ENCODE measurements at places on chromosomes 3 and 15. TPM values are rescaled to one million over a fixed set of nuclear protein-coding genes. Genes with fewer than 3 reads are reported as not detected.

MEGF11 gene
- total RNA-seq, result not detected

BNC1 gene
- not detected for total RNA-seq

KCNMB2 gene
- total RNA-seq, result not detected

SLC28A1 gene
- total RNA-seq, result not detected

ZMYND10 gene
- 1.8 TPM for total RNA-seq

SPINT1 gene
- total RNA-seq, result 14.4 TPM

TEX55 gene
- not detected for total RNA-seq

PLA2G4E gene
- not detected for total RNA-seq

GNAT1 gene
- total RNA-seq, result not detected

GP9 gene
- total RNA-seq, result not detected

LCTL gene
- total RNA-seq, result not detected

CIB1 gene
- 153 TPM for total RNA-seq

ABI3BP gene
- not detected for total RNA-seq

SLC30A4 gene
- 11.0 TPM for total RNA-seq

PSTPIP1 gene
- 69.0 TPM for total RNA-seq

STIMATE gene
- total RNA-seq, result 37.7 TPM

VGLL4 gene
- total RNA-seq, result 29.0 TPM

U2SURP gene
- total RNA-seq, result 169 TPM

DNA sequence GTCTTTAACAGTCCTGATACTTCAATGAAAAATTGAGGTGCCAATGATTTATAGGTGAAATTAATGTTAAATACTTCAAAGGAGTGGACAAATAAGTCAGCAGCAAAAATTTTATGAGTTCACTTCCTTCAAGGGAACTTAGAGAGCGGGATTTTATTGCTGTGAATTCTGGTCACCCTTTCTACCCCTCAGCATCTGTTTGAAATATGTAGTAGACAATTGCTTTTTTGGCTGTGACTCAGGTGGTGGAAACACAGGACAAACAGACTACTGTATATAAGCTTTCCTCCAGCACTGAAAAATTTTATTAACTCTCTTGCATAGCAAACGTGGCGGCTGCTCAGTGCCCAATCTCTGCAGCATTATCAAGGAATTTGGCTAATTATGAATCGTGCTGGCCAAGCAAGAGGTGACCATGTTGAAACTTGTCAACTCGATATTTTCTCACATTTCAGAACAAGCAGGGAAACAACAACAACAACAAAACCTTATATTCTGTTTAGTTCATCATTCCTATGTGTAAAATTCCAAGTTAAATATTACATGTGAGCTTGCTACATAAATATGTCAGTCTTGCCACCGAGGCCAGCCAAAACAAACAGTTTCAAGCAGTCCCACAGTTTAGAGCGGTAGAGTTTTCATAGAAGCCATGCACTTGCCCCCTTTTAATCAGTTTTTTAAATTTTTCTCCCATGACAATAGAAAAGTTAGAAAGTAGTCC, 420.2 kb downstream of the FOXP1 start:
- no peak for DNase-seq

DNA sequence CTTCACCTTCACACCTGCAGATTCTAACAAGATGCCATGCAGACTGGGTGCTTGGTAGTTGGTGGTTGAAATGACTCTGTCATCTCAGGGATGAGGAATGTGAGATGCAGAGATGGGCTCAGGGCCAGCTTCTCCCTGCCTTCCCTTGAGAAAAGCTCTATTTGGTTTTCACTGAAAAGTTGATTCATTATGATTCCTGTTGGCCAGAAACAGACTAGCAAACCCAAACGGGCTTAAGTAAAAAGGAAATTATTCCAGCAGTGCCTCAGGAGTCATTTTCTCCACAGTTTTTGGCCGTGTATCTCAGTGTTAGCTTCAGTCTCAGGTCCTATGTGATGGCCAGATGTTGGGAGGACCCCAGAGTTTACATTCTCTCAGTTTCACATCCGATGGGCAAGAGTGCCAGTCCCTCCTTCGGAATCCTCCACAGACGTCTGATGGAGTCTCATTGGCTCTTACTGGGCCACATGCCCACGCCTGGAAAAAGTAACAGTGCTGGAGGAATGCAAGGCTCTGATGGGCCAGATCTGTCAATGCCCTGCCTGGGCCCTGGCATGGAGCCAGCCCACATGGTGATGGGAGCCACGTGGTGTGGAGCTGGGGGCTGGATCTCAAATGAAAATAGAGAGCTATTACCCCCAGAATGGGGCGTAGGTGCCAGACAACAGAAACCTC, 22.3 kb upstream of the SACM1L start:
- no peak for DNase-seq

DNA sequence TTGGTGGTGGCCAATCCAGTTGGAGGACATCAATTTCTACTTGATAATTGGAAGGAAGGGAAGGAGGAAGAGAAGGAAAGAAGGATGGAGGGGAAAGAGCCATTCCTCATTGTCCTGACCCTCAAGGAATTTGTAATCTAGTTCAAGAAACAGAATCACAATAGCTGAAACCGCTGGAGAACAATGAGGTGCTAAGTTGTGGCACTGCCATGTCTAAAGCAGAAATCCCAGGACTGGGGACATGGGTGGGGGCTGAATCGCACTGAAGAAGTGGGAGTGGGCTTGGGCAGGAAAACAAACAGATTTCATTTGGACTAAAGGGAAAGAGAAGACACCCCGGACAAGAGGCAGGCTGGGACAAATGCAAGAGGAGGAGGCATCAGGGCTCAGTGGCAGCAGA, 183.6 kb downstream of the UACA start:
- no peak for DNase-seq

DNA sequence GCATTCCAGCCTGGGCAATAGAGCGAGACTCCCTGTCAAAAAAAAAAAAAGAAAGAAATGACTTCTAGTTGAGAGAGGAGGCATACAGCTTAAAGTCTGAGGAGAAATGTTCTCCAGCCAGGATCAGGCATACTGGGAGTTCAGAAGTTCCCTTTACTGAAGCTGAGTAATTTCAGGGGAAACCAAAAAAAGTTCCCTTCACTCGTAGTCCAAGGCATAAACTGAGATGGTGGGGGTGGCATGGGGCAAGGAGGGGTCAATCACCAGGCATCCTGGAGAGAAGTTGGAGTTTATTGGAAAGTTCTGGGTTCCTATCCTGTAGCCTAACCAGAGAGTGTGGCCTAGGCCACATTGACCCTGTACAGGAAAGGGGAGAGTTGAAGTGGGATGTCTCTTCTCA, 5.9 kb downstream of the GPX1 start:
- DNase-seq, result no peak

GRCh38 chr3:123081718-123082369, 15.0 kb downstream of the PDIA5 start:
- DNase-seq, result no peak

DNA sequence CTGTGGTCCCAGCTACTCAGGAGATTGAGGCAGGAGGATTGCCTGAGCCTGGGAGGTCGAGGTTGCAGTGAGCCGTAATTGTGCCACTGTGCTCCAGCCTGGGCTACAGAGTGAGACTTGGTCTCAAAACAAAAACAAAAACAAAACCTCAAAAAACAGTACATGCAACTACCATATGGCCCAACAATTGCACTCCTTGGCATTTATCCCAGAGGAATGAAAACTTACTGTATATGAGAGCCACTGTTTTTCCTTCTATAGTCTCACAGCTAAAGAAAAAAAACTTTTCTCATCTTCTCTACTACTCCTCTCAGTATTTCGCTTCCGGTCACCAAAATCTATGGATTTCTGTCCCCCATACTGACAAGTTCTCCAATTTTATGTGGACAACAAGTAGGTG, 84.3 kb downstream of the FLNB start:
- no peak for DNase-seq

GRCh38 chr3:45884368-45885201, 1.8 kb upstream of the CCR9 start:
- no peak for DNase-seq

GRCh38 chr3:46282696-46283095, 40.4 kb downstream of the CCR3 start:
- DNase-seq, result no peak

- DNase-seq, result no peak
These were observed 835 bp downstream of the STOML1 start for GRCh38 chr15:73991260-73991659.

DNA sequence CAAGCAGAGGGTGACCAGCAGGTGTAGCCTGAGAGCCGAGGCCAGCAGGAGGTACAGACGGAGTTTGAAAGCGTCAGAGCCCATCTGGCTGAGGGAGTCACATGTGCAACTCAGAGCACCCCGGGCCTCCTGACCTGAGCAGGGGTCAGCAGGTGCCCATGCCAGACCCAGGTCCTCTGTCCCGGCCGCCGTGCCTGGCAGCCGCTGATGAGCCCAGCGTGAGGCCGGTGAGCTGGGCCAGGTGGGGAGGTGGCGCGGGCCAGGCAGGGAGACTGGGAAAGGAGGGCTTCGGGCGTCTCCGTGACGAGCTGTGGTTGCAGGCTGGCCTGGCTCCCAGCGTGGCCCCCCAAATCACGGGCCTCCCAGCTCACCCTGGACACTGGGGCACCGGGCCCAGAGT, 130.9 kb downstream of the CHSY1 start:
- DNase-seq, result no peak

GRCh38 chr3:195856410-195857084, 44.8 kb upstream of the MUC4 start:
- DNase-seq, result no peak

- DNase-seq, result no peak
These were observed 86.8 kb downstream of the CYP19A1 start for GRCh38 chr15:51251556-51251955.

DNA sequence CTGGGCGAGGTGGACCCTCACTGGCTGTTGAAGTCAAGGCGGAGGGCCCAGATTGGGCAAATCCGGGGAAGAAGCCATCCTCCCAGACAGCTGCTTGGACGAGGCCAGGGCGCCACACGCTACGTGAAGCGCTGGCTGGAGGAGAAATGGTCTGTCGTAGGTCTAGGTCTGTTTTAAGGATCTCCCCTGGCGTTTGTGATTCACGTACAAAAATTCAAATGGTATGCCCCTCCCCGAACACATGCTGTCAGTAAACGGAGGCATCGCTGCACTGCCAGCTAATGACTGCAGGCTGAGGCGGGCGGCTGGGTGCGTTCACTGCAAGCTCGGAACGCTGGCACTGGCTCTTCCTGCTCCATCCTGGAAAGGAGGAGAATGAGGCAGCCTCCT, 69.9 kb downstream of the EPHB3 start:
- no peak for DNase-seq

DNA sequence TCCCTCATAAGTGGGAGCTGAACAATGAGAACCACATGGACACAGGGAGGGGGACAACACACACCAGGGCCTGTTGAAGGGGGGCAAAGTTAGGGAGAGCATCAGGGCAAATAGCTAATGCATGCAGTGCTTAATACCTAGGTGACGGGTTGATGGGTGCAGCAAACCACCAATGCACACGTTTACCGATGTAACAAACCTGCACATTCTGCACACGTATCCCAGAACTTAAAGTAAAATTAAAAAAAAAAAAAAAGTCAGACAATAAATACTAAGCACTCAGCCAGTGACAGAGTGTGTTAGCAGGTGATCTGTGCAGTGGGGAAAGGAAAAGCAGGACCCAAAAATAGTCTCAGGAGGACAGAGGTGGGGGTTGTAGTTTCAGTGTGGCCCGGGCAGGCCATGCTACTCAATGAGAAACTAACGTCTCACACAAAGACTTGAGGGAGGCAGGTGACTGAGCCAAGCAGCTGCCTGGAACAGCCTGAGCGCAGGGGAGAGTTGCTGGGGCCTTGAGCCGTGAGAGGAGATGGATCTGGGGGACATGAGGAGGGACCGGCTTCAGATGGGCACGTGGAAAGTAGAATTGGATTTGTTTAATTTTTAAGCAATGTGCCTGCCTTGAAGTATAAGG, 18.4 kb downstream of the ANKDD1A start:
- DNase-seq, result no peak

GRCh38 chr15:96361309-96362010, 31.0 kb downstream of the NR2F2 start:
- no peak for DNase-seq

Measured in B cell (primary cell).